ENCODE measurements at places on chromosomes 13 and 19.

GRCh38 chr13:66367356-66367755, 862.8 kb downstream of the PCDH9 start:
- DNase-seq, result no peak

DNA sequence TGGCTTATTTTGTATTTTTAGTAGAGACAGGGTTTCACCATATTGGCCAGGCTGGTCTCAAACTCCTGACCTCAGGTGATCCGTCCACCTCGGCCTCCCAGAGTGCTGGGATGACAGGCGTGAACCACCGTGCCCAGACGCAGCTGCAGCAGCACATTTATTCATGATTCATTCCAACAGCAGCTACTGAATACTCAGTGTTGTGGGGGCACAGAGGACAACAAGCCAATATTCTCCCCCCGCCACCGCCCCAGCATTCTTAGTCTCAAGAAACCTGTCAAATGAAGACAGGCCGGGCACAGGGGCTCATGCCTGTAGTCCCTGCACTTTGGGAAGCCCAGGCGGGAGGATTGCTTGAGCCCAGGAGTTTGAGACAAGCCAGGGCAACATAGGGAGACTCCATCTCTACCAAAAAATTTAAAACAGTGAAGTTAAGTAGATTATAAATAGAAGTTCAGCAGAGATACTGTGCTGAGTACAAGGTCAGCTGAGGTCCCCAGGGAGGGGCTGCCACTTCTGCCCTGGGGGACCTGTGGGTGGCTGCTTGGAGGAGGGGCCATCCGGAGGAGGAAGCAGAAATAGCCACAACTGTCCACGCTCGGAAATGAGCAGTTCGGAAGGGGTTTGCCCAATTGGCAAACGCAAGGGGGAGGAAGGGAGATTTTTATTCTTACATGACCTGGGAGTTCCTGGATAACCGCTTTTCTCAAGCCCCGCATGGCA, 4.3 kb downstream of the DOT1L start:
- DNase-seq, result peak; percentile 86

GRCh38 chr13:109955598-109955997, 169.2 kb upstream of the IRS2 start:
- DNase-seq, result no peak

DNA sequence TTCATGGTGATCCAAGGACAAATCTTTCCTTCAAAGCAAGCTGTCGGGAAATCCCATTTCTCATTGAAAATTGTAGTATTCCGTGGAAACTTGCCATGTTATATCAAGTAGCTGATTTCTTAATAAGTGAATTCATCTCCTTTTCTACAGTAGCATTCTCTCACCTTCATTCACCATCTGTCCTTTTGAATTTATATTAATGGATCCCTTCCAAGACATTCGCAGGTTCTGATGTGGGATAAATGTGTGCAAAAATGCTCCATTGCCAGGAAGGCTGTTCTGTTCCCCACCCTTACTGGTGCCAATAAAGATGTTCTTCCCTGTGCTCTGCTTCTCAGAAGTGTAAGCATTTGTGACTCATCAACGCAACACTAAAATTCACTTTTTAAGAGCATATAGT, 36.2 kb downstream of the AMER2 start:
- DNase-seq, result no peak

- peak; percentile 74 for DNase-seq
These were observed 1.2 kb downstream of the C5AR1 start for GRCh38 chr19:47310819-47311218.

GRCh38 chr13:39512687-39513086, 90.3 kb downstream of the LHFPL6 start:
- DNase-seq, result no peak

Measured in left ventricle myocardium superior (tissue), 1 donor.